ENCODE measurements at places on chromosomes 4 and X.

- DNase-seq, result no peak
Observed at GRCh38 chr4:111707491-111707890, 437.8 kb upstream of the FAM241A start.

DNA sequence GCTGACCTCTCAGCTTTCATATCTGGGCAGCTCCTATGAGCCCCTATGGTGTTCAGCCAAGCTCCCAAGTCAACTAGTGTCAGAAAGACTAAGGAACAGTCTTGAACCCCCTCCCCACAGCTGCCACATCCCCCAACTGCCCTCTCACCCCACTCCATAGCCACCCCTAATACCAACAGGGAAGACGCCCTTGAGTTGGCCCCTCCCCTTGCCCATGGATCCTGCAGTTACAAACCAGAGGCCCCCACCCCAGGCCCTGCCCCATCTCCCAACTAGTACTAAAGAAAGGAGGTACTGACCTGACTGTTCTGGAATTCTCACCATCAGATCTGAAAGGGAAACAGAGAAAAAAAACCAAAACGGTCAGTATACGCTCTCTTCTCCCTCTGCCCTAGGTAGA lies 10.2 kb upstream of the IQSEC2 start:
- no peak for DNase-seq

DNA sequence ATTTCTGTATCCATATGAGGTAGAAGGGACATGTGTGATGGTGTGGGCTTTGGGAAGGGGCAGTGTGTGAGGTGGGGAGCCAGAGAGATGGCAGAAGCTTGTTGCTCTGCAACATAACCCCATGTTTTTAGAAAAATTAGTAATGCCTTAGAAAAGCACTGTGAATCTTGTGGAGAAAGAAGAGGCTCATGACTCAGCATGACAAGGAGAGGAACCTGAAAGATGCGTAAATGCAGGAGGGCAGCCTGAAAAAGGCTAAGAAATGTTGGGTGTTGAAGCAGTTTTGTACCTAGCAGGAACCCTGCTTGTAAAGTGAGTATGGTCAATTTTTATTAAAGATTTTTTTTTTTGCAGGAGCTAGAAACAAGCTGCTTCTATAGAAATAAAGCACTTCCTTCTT lies 59.8 kb downstream of the ARSJ start:
- DNase-seq, result no peak

- DNase-seq, result no peak
Observed at GRCh38 chr4:138864961-138865720, 150.4 kb upstream of the NOCT start.

DNA sequence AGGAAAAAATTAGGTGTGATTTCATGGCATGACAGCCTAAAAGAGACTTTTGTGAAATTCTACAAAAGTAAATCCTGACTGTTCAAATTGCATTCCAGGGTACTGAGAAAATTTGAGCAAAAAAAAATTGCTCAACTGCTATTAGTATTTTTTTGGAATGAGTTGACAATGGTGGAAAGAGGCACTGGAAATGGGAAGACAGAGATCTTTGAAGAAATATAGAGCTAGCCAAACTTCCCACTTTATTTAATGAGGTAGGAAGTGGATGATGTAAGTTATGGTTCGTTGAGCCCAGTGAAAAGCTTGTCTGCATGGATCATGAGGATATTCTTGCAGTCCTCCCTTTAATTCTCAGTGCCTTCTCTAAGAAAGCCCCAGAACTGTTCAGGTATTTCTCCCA lies 183.8 kb downstream of the PTTG2 start:
- no peak for DNase-seq

DNA sequence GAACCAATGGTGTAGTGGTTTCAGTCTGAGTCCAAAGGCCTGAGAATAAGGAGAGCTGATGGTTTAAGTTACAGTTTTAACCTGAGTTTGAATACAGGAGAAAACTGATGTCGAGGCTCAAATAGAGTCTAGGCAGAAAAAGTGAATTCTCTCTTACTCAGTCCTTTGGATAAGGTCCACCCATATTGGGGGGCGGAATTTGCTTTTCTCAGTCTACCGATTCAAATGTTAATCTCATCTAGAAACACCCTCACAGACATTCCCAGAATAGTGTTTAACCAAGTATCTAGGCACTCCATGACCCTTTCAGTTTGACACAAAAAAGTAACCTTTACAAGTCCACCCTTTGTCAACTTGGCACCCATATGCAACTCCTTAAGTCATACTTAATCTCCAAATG lies 216.0 kb downstream of the GRID2 start:
- DNase-seq, result no peak

GRCh38 chr4:176584031-176584606 lies 208.6 kb downstream of the VEGFC start:
- no peak for DNase-seq

DNA sequence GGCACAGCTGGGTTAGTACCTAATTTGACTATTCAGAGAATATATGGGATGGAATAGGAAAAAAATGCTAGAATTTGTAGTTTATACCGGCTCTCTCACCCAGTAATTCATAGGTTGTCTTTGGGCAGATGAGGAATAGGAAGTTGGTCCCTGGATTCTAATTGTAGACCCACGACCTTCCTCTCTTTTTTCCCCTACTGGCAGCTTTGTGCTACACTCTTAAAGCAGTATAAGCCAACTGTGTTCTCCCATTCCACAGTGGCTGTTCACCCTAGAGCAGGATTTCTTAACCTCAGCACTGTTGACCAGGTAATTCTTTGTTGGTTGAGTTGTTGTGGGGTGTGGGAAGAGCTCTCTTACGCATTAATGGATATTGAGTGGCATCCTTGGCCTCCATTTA lies 92.9 kb downstream of the FNIP2 start:
- DNase-seq, result no peak

DNA sequence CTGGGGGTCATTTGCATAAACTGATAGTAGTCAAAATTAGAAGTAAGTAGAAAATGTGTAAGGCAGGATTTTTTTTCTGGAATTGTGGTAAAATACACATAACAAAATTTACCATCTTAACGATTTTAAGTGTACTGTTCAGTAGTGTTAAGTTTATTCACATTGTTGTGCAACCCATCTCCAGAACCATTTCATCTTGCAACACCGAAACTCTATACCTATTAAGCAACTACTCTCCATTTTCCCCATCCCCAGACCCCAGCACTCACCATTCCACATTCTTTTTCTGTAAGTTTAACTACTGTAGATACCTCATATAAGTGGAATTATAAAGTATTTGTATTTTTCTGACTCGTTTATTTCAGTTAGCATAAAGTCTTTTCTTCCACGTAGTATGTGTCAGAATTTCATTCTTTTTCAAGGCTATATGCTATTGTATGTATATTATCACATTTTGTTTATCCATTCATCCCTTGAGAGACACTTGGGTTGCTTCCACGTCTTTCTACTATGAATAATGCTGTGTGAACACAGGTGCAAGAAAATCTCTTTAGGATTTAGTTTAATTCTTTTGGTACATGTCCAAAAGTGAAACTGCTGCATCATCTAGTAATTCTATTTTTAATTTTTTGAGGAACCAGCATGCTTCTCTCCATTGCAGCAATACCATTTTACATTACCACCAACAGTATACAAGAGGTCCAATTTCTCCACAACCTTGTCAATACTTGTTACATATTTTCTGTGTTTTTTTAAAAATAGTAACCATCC lies 39.1 kb upstream of the NSUN7 start:
- DNase-seq, result no peak

- no peak for DNase-seq
Observed at GRCh38 chrX:139929876-139930275, 3.0 kb downstream of the ATP11C start.

DNA sequence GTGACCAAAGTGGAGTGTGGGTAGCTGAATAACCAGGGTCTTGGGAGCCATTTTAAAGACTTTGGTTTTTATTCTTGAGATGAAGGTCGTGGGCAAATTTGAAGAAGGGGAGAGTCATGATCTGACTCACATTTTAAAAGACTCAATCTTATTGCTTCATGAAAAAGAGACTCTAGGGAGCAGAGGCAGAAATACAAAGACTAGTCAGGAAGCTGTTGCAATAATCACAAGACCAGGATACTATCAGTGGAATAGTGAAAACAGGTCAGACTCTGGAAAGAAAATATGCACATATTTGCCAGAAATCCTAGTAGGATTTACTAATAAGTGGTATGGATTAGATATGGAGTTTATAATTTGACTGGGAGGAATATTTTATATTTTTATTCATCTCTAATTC lies 448.4 kb downstream of the RAPGEF2 start:
- no peak for DNase-seq

DNA sequence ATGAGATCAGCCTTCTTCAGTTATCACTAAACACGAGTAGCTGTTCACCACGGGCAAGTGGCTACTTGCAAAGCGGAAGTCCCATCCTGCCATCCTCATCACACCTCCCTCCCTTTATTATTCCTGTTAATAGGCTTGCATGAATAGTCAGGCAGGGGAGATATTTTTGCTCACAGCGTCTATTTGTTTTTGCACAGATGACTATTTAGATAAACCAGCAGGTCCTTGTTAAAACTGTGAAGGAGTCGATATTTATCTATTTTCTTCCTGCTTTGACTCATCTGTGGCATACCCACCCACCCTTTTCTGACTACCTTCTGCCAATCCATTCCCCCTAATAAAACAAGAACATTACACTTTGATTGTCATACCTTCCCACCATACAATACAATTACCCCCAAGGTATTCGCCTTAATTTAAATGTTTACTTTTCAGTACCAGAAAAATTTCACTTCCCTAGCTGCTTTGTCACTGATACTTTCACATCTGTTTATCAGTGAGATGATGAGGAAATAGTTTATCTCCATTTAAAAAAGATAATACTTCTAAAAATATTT lies 96.6 kb upstream of the BANK1 start:
- peak; percentile 55 for DNase-seq

- DNase-seq, result no peak
Observed at GRCh38 chr4:151887031-151887815, 126.4 kb upstream of the GATB start.

DNA sequence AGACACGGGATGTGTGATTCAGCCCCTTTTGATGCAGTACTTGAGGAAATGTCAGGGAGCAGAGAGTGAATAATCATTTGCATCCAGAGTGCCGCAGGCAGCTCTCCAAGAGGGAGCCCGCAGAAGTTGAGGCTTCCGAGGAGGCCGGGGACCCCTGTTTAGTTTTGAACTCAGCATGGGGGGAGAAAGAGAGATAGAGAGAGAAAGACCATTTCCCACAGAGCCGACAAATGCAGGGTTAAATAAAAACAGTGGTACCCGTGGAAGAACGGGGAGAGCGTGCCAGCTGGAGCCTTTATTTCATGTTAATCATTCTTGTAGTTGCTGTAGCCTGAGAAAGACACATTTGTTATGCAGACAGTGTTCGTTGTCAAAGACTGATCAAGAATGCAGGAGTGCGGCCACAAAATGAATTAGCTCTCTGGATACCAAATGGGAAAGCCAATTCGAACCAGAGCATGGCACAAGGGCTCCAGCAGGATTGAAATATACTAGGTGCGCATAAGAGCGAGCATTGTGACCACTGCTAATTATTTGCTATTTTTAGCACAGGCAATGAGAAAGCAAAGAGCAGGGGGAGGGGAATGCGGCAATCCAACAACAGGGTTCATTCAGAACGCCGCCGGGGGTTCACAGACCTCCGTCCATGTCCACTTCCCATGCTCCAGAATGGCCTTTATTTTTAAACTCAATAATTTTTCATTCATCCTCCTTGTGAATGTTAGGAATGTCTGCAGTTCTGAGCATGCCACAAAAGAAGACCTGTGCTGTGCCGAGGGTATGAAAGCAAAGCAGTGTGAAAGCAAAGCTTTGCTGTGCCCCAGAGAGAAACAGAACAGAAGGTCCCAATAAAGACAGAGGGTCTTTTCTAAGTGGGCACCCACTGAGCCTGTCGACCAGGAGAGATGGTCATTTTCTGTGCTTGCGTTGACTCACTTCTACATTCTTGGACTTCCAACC lies 243.9 kb upstream of the VCX3A start:
- peak; percentile 41 for DNase-seq

GRCh38 chr4:130395871-130396270 lies 1299.9 kb downstream of the C4orf33 start:
- DNase-seq, result no peak

- DNase-seq, result peak; percentile 11
Observed at GRCh38 chr4:82360298-82361177, 13.3 kb downstream of the HNRNPD start.

DNA sequence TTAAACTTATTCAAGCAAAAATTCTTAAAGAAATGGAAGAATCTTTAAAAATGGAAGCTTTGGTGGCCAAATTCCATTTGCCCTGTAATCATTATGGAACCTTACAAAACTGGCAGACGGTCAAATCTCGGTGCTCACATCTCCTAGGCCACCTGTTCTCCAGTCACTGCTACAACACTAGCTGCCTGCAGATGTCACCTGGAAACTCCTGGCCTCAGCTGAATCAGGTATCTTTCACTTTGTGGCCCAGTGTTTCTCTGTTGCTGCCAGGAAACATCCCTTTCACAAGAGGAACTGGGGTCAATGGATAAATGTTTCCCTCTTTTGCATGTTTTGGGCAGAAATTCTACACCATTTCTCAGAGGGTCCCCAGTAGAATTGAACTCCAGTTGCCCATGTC lies 4.2 kb upstream of the CXCL3 start:
- DNase-seq, result no peak

- no peak for DNase-seq
Observed at GRCh38 chr4:78876568-78877320, 62.5 kb downstream of the PAQR3 start.

DNA sequence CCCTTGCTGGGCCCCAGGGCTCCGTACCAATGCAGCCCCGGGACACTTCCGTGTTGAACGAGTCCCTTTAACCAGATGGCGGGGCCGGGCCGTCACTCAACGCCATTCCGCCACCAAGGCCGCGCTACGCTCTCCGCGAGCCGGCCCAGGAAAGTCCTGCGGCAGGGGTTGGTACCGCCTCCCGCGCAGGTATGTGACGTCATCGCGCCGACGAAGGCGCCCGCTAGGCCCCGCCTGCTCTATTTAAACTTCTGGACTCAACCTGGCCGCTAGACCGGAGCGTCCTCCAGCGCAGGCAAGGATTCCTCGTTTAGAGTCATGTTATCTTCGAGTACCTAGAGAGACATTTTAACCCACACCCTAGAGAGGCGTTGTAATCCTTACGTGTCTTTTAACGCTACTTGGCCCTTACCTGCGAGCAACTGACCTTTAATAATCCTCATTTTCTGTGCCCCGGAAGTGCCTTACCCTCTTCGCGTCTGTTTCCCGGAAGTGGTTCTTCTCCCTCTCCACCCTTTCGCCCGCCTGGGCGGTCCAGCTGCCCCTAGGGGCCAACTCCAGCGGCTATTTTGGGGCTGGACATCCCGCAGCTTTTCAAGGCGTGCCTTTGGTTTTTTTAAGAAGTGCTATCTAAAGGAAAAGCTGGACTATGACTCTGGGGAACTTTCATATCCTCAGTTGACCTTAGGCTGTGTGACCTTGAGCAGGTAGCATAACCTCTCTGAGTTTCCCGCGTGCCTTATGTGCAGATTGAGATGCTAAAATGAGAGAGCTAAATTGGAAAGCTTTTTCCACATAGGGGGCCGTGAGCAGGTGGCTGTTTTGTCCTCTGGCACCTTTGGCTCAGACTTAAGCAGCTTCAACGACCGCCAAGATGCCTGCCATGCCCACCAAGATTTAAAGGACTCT lies at the start of gene PNPLA4:
PNPLA4 (minus strand) TSS at position 155 of the 909 bp plus-strand sequence. CDS start 1,294 bp downstream, outside the sequence.
- peak; percentile 62 for DNase-seq

GRCh38 chrX:6849716-6850414 lies 297.6 kb upstream of the STS start:
- no peak for DNase-seq

All from NCI-H526 (cell line).